ENCODE measurements at places on chromosomes 13 and 19.
A peak's percentile ranks its signal among the peaks of the same experiment; 100 is the strongest.

- no peak for DNase-seq
These were observed 6.5 kb upstream of the ZNF708 start for GRCh38 chr19:21335721-21336120.

DNA sequence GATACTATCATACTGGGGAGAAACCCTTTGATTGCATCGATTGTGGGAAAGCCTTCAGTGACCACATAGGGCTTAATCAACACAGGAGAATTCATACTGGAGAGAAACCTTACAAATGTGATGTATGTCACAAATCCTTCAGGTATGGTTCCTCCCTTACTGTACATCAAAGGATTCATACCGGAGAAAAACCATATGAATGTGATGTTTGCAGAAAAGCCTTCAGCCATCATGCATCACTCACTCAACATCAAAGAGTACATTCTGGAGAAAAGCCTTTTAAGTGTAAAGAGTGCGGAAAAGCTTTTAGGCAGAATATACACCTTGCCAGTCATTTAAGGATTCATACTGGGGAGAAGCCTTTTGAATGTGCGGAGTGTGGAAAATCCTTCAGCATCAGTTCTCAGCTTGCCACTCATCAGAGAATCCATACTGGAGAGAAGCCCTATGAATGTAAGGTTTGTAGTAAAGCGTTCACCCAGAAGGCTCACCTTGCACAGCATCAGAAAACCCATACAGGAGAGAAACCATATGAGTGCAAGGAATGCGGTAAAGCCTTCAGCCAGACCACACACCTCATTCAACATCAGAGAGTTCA, 12.9 kb upstream of the ZNF470 start:
- DNase-seq: no peak

GRCh38 chr13:23979361-23980159, 82.3 kb upstream of the C1QTNF9B start:
- peak; percentile 92 for DNase-seq

DNA sequence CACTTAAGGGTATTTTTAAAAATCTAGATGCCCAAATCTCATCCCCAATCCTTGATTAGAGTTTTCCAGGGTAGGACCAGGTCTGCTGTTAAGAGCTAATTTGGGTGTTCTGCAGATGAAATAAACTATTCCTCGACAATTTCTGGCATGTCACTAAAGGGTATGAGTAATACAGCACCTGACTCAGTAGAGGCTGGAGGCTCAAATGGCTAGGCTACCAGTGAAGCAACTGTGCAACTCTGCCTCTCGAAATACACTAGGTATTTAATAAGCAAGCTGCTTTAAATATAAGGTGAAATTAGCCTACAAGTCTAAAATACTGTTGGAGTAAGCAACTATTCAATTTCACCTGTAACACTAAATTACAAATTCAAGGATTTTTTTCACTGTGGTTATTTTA, 1.5 kb downstream of the RNF6 start:
- no peak for DNase-seq

DNA sequence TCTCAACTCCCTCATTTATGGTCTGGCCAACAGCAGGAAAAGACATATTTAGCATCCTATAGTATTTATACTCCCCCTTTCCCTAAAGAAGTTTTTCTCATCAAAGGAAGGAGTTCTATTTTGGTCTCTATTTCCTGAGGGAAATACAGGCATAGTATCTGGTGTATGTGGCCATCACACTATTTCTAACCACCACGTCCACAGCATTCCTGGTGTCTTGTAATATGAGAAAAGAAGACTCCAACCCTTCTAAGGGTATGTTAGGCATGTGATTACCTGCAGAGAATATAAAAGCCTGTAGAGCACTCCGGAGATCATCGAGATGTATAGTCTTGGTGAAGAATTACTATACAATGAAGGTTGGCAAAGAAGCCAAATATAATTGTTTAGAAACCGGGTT, 137.4 kb downstream of the VWA8 start:
- DNase-seq: no peak

- DNase-seq: no peak
These were observed 12.0 kb upstream of the NUMBL start for GRCh38 chr19:40702337-40703012.

DNA sequence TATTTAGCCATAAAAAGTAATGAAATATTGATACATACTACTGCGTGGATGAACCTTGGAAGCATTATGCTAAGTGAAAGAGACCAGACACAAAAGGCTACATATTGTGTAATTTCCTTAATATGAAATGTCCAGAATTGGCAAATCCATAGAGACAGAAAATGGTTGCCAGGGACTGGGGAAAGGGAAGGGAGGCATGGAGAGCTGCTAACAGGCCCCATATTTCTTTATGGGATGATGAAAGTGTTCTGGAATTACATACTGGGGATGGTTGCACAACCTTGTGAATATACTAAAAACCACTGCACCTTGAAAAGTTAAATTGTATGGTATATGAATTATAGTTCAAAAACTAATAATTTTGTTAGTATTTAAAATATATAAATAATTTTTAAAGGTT, 3.6 kb downstream of the IFT88 start:
- no peak for DNase-seq

- no peak for DNase-seq
These were observed 7.2 kb downstream of the GJB2 start for GRCh38 chr13:20185366-20186056.

GRCh38 chr19:52557231-52557995, 12.7 kb upstream of the ZNF701 start:
- no peak for DNase-seq

GRCh38 chr13:75518439-75519088, 19.1 kb downstream of the COMMD6 start:
- DNase-seq: no peak

- no peak for DNase-seq
These were observed 22.3 kb downstream of the FAM216B start for GRCh38 chr13:42803563-42804204.

GRCh38 chr13:113119166-113119821, 3.3 kb upstream of the F10 start:
- DNase-seq: no peak

DNA sequence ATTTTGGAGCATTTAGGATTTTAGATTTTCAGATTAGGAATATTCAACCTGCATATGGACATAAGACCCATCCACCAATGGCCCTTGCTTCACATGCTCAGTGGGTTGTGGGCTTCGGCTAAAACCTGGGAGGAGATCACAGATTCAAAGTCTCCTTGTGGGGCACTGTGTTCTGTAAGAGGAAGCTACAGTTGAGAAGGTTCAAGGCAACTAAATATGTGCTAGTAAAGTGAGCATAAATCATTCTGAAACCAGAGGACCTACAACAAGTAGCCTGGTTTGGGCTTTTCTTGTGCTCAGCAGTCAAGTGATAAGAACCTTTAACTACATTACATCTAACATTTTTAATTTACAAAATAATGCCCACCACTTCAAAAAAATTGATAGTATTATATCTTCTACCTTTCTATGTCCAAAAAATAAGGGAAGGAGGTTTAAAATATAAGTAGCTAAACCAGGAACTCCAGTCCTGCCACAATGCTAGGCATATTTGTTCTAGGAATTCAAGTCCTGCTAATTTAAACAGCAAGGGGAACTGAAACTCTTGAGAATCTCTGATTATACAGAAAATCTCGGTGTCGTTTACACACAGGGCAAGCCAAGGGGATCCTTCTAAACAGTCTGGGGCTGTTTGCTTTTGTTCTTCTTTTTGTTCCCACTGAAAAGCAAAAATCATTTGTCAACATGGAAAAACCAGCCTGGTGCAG, 36.6 kb downstream of the FOXO1 start:
- no peak for DNase-seq

DNA sequence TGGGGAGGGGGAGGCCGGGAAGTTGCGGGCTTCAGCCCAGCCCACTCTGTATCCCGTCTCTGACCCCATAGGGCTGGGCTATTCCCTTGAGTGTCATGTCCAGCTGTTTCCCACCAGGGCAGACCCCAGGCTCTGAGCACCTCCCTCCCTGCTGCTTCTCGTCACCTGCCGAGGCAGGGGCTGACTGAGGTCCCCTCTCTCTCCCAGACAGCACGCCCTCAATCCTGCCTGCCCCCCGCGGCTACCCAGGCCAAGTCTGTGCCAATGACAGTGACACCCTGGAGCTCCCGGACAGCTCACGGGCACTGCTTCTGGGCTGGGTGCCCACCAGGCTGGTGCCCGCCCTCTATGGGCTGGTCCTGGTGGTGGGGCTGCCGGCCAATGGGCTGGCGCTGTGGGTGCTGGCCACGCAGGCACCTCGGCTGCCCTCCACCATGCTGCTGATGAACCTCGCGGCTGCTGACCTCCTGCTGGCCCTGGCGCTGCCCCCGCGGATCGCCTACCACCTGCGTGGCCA, 625 bp downstream of the F2RL3 start:
- peak; percentile 10 for DNase-seq

- DNase-seq: no peak
These were observed 10.6 kb upstream of the CPAMD8 start for GRCh38 chr19:17037184-17037583.

DNA sequence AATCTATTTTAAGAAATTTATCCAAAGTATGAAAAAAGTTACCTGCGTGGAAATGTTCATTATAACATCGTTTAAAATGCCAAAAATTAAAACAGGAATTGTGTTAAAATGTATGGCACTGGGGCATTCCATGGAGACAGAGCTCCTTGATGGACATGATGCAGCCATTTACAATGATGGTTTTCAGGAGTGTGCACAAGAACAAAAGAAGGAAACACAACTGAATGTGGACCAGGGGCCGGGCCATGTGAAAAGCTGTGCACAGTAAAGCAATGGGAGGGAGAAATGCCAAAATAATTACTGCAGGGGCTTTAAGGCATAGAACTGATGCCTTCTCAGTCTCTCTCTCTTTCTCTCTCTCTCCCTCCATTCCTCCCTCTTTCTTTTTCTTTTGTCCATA, 115.0 kb downstream of the ZNF536 start:
- DNase-seq: no peak
